ENCODE measurements at places on chromosomes 11 and 22.

- DNase-seq = no peak
Measured at GRCh38 chr11:2549080-2549479, 104.3 kb downstream of the KCNQ1 start.

DNA sequence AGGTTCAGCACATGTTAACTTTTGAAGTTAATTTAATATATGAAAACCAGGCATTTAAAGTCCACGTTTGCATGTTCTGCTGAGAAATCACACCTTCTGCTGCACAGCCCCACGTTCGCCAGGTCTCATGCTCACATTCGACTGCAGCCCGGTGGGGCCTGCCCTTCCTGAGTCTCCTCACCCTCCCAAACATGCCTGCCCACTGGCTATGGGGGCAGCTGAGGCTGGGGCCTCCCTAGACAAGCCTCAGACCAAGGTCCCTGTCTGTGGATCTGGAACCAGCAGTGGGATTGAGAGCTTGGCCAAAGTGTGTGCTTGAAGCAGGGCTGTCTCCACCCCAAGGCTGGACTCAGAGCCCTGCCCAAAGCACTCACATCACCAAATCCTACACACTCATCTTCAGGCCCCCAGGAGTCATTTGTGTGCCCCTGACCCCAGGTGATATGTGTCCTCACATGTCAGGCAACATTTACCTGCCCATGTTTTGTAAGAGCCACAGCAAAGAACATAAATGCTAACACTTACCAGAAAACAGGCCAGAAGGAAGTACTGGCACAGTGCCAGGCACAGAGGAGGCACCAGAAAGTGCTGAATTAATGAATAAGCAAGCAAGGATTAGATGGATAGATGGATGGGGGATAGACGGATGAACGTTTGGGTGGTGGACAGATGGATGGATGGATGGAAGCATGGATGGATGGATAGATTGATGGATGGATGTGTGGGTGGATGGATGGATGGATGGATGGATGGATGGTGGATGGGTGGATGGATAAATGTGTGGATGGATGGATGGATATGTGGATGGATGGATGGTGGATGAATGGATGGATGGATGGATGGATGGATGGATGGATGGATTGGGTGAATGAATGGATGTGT, 9.4 kb upstream of the FADD start:
- no peak for DNase-seq

DNA sequence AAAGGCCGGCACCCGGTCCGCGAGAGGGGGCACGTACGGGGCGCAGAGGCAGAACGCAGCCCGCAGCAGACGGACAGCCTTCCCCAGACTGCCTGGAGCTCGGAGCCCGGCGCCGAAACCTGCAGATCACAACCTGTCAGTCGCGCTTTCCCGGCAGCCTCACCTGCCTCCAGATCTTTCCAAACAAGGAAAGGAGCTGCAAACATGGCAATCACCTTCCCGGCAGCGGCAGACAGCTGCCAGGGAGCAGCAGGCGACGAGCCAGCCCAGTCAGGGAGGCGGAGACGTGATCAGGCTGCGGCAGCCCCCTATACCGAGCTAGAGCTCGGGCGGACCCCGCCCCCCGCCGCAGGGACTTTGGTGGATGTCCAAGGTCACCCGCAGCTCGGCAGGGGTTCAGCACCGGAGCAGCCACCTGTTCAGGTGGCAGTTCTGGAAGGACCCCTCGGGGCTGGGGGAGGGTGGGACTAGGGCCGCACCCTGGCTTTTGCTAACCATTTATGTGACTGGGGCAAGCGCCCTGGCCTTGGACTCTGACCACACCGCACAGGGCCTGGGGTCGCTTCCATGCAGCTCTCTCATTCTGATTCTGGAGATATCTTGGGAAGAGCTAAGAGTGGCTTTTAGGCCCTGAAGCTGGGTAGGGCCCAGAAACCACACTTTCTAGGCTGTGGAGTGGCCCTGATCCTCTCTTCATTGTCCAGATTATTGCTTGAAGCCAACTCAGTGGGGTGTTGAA, 143.8 kb downstream of the NECTIN1 start:
- no peak for DNase-seq

- DNase-seq = no peak
Measured at GRCh38 chr22:36760786-36761185, 15.1 kb downstream of the IFT27 start.

GRCh38 chr22:30867746-30868662, 100.6 kb downstream of the MORC2 start:
- no peak for DNase-seq

DNA sequence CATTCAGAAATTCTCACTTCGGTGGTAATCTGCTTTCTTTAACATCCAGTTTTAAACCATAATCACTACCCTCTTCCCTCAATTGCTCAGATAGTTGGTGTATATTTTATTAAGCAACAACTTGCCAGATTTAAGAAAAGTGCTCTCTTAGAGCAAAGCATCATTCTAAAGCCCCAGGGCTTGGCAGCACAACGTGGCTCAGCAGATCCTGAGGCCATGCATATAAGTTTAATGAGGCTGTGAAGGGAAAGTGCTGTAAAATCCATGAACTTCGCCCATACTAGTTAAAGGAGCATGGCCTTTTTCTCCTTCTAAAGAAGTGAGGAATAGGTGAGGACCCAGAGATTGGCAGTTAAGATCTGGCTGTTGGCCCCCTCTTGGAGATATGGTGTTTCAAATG, 482.3 kb upstream of the CCDC90B start:
- DNase-seq = no peak
